Kidney capillary endothelial cell (primary cell): ENCODE measurements at places on chromosomes 12 and 14.

DNA sequence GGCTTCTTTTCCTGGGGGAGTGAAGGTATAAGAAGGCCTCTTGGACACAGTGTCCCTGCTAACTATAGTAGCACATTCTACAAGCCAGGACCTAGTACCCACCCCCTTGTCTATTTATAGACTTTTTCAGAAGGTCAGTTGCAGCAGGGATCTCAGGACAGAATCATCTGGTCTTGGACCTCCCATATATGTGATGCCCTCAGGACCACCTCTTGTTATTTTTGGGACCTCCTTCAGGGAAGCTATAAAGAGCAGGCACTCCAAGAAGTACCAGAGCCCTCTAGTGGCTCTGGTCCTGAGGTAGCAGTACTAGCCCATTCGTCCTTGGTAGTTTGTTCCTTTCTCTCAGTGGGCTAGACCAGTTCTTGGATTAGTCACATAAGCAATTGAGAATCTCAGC is 4.3 kb downstream of the COQ10A start:
- DNase-seq, result no peak

- no peak for DNase-seq
Observed at GRCh38 chr12:4775936-4776335, 55.7 kb downstream of the GALNT8 start.

DNA sequence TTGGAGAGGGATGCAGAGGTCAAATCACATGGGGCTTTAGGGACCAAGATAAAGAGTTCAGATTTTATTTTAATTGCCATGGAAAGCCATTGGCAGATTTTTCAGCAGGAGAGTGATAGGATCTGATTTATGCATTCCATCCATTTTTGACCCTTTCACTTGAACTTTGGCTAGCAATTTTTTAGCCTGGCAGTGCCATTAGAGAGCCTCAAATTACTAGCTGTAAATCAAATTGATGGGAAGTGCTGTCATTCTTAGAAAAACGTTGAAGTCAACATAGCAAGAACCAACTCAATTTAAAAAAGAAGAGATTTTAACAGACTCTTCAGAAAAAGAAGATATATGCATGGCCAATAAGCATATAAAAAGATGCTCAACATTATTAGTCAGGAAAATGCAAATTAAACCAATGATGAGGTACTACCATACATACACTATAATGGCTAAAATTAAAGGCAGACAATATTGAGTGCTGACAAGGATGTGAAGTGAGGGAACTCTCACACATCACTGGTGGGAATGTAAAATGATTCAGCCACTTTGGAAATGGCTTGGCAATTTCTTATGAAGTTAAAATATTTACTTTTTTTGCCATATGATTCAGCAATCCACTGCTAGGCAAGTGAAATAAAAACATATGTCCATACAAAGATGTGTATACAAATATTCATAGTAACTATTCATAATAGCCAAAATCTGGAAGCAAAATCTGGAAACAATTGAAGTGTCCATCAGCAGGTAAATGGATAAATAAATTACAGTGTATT is 89.7 kb downstream of the PTCSC3 start:
- no peak for DNase-seq

DNA sequence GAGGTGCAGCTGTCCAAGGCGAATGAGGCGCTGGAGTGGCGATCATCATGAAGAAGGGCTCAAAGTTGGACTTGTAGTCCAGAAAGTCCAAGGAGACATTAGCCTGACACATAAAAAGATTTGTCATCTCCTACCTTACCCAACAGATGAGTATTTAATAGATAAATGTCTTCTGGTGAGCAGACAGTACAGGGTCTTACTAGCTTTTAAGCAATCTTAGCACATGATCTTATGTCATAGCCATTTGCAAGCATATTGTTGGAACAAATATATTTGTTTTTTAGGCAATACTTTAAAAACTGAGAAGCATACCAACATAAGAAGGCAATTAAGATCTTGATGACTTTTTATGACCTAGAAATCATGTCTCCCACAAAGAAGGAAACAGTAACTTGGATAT is 16.0 kb downstream of the GNS start:
- no peak for DNase-seq

- peak; percentile 16 for DNase-seq
Observed at GRCh38 chr12:40226705-40227104, 1.9 kb downstream of the LRRK2 start.

- DNase-seq, result no peak
Observed at GRCh38 chr12:31057671-31058070, 16.0 kb upstream of the DDX11 start.
